ENCODE measurements at places on chromosomes 11 and 22. TPM values are rescaled to one million over a fixed set of nuclear protein-coding genes. Genes with fewer than 3 reads are reported as not detected.
A peak's percentile ranks its signal among the peaks of the same experiment; 100 is the strongest.

- no peak for DNase-seq
Observed at GRCh38 chr22:26977741-26978376, 320.5 kb downstream of the MIAT start.

The CASP4 gene
- 39.6 TPM for total RNA-seq

DNA sequence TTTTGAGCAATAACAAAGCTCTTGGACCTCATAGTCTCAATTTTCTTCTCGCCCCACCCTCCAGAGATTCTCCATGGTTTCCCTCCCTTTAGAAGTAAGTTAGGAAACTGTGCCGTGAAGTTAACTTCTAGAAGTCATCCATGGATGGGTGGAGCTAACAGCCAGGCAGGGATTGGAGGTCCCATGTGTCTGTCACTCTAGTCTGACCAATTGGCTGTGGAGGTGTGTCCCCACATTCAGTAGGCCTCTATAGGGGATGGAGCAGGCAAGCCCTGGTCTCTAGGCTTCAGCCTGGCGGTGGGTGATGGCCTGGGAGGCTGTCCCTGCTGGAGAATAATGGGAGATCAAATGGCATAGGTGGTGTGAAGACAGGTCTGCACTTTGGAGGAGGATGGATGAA is 50.7 kb downstream of the TP53I11 start:
- peak; percentile 46 for DNase-seq

The TRIM49D2 gene
- total RNA-seq: not detected

The CARD18 gene
- total RNA-seq: not detected

GRCh38 chr11:798093-798713 is at the start of gene SLC25A22:
Gene SLC25A22, minus strand, starts transcription at chr11:798281. Its CDS starts 3,275 bp downstream, at chr11:795006.
- DNase-seq: peak; percentile 87

The PDGFD gene
- total RNA-seq: not detected

The SOX10 gene
- not detected for total RNA-seq

The SLC29A2 gene
- total RNA-seq: 11.8 TPM

GRCh38 chr11:5881756-5882155 is 1.3 kb downstream of the OR52E4 start:
- DNase-seq: no peak

The HEPHL1 gene
- not detected for total RNA-seq

DNA sequence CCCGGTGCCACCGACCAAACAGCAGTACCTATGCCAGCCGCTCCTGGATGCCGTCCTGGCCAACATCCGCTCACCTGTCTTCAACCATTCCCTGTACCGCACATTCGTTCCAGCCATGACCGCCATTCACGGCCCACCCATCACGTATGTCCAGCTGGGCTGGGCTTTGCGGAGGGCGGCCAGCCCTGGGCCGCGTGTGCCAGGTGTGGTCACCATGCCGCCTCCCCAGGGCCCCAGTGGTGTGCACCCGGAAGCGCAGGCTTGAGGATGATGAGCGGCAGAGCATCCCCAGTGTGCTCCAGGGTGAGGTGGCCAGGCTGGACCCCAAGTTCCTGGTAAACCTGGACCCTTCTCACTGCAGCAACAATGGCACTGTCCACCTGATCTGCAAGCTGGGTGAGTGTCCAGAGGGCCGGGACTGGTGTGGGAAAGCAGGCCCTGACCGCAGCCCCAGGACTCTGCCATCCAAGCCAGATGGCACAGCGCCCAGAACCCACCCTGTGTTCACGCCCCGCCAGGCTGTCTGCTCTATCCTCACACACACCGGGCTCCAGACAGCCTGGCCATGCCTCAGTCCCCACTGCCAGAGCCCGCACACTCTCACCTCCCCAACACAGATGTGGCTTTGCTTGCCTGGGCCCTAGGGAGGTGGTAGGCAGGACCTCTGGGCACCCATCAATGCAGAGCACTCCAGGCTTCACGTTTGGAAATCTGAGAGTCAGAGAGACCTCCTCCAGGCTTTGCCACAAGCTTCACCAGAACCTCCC is 77.6 kb downstream of the MED15 start:
- no peak for DNase-seq

DNA sequence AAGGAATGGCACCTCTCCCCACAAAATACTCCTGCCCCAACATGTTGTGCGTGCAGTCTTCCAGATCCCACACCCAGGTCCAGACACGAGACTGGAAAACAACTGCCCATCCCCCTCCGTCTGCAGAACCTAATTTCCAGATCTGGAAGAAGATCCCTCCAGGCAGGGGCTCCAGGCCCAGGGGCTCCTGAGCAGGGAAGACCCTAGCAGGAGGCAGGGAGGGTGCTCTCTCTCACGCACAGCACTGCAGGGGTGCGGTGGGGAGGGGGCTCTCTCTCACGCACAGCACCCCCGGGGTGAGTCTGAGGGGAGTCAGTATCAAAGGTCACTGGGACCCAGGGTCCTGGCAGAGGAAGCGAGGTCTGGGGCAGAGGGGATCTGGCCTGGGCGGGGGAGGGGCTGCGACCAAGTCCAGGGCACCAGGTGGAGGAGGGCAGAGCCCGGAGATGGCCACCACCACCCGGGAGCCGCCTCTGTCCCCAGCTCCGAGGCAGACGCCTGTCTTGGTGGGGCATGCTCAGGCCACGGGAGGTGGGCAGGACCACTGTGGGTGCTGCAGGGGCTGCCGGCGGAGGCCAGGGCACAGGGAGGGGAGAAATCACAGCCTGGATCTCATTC is 1.7 kb downstream of the MLC1 start:
- DNase-seq: no peak

The KRTAP5-10 gene
- not detected for total RNA-seq

DNA sequence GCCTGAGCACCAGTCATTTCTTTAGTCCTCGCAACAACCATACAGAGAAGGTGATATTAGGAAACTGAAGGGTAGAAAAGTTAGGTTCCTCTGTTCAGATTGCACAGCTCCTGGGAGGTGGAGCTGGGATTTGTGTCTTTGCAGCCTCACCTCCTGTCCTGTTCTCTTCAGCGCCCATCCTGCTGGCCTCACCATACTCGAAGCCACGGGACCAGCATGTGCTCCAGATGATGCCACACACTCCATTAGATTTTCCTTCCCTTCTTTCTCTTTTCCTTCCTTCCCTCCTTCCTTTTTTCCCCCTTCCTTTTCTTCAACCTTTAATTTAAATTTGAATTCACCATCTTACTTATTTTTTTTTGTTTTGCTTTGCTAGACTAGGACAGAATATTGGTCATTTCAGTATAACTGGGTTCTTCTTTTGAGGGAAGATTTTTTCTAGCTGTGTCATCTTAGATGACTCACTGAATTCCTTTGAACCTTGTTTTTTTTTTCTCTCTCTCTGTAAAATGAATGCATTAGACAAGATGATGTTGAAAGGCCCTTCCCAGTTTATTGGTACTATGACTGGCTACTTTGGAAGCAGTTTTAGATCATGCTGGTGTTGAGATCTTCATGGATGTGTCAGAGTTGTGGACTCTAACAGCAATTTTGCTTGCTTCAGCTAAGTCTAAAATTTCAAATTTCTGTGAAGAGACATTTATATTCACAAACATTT is 662.5 kb upstream of the TENM4 start:
- no peak for DNase-seq

DNA sequence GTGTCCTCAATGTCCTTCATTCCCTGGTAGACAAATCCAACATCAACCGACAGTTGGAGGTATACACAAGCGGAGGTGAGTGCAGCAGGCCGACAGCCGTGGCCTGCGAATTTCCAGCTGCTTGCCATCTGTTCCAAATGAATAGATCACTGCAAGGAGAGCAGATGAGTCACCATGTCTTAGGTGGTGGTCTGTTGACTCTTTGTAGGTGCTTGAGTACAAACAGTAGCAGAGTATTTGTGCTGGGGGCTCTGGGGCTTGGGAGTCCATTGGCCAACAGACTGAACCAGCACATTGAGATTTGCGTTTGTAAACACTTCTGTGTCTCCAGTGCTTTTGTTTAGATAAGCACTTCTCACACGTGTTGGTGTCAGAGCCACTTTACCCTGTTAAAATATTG is 21.1 kb downstream of the EIF3L start:
- no peak for DNase-seq

The PITPNB gene
- 89.1 TPM for total RNA-seq

The HORMAD2 gene
- not detected for total RNA-seq

GRCh38 chr11:43933608-43934551 is 8.6 kb upstream of the C11orf96 start:
- no peak for DNase-seq

The CRYBB2 gene
- total RNA-seq: not detected

DNA sequence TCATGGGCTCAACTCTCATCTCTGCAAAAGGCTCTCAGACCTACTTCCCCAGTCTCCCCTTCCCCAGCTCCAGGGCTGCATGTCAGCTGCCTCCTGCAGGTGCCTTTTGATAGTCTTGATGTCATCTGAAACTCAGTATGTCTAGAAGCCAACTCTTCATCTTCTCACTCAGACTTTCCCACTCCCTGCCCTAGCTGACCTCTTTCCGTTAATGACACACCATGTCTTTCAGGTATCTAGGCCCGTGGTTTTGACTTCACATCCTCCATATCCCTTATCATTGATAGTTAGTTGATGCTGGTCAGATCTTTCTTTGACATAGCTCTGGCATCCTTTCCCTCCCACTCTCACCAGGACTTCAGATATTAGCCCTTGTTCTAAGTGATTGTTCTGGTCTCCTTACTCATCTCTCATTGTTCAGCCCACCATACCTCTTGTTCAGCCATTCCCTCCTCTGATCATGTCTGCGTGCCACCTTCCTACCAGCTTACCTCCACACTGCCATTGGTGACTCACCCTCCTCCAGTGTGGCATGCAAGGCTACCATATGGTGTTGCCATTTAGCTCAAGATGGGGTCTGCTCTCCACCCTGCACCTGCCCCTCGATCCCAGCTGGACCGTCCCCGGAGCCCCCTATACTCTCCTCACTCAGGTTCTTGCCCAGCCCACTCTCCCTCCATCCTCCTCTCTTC is 18.4 kb downstream of the TTC12 start:
- no peak for DNase-seq

DNA sequence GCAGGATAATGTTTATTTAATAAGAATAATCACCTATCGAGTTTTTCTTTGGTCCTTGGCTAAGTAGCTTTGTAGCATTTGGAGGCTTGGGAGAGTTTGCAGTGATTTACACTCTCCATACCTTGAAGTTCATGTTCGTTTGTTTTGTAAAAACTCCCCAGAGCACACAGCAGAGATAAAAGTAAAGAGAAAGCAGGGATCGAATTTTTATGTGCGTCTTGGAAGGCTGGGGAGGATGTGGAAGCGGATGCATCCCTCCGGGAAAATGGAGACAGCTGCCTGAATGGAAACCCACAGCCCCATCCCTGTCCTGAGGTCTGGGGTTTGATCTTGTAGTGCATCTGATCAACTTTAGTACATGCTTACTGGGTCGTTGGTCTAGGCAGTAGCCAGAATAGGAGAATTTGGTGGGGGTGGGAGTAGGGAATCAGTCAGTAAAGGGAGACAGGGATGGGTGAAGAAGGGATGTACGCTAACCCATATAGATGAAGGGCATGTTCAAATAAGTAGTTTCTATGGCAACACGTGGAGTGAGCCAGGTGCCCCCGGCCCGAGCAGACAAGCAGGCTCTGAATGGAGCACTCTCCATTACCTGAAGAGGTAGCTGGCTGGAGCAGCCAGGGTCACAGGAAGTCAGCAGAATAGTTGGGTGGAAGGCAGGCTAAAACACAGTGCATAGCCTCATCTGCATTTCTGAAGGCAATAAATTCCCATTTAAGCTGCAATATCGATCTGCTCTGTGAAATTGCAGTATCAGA is 147.8 kb downstream of the COMMD9 start:
- DNase-seq: no peak

- DNase-seq: no peak
Observed at GRCh38 chr22:31583861-31584485, 78.0 kb downstream of the PISD start.

DNA sequence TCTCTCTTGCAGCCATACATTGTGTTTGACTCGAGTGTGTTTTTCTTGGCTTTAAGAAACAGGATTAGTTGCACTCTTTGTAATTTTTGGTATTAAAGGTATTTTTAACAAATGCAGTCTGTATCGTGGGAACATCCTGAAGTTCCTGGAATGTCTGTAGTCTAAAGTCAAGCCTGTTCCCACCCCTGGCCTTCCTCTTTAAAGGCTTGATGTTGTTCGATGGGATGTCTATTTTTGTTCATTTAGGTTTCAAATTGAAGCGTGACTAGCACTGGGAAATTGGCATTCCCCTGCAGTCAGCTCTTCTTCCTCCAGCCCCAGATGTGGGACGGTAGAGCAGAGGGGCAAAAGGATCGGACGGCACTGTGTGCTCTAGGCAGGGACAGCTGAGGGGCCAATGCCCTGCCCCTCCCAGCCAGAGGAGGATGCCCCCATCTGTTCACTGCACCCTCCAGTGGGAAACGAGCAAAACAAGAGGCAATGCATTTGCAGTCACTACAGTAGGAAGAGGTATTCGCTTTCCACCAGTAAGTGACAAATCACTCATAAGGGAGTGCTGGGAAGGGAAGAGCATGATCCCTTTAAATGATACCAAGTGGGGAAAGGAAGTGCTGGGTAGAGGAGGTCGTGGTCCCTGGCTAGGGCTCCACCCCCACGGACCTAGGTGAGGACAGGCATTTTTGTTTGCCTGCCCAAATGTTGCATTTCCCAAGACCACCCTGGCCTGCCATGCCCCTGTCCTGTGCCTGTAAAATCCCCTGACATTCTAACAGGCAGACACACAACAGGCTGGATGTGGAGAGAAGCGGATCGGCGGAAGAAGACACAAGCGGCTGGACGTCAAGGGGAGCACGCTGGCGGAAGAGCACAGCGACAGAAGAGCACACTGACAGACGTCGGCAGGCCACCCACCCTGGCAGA is 47.4 kb upstream of the SEPTIN5 start:
- DNase-seq: no peak

DNA sequence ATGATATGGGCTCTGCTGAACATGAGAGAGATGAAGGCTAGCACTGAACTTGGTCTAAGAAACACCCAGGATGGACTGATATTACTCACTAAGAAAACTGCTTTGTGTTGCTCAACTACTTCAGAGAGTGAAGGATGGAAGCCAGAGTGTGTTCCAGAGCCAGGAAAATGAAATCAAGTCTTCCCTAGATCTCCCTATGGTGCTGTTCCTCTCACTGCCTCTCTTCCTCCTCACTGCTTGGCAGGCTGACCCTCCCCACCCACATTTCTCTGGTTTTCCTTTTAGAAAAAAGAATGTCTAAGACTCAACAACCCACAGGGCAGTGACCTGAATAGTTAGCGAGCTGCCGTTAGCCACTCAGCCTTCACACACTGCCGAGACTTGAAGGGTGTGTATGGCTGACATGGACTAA is 65.6 kb downstream of the CCDC81 start:
- no peak for DNase-seq

The POU2AF2 gene
- total RNA-seq: not detected

- DNase-seq: no peak
Observed at GRCh38 chr11:132042296-132042695, 671.9 kb downstream of the NTM start.

All from activated CD8-positive, alpha-beta T cell treated with anti-CD3 and anti-CD28 coated beads for 36 hours (primary cell).